ENCODE measurements at places on chromosomes 6 and 20. TPM values are rescaled to one million over a fixed set of nuclear protein-coding genes. Genes with fewer than 3 reads are reported as not detected.
A peak's percentile ranks its signal among the peaks of the same experiment; 100 is the strongest.

Gene RHAG
- total RNA-seq = not detected

DNA sequence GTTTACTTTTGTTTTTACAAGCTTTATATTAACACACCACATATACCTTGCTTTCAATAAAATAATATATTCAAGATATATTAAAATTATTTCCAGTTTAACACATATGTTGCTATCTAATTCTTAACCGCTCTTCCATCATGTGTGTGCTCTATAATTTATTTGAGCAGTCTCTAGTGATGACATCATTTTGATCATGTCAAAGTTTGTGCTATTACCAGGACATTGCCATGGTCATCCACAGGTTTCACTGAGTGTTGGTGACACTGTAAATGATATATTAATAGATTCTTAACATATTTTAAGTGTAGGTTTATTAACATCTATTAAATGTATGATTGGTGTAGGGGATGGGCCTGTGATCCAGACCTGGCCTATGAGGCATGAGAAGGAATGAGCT lies 17.1 kb upstream of the CST4 start:
- no peak for DNase-seq
- no peaks in the 10 kb centered on the region for H3K36me3 ChIP-seq
- no peak overlapping the region for H3K27ac ChIP-seq
- no peak overlapping the region for H3K4me3 ChIP-seq
- H3K4me1 ChIP-seq = no peaks in the 10 kb centered on the region
- peaks cover 41% of the 10 kb centered on the region for H3K27me3 ChIP-seq

Gene POPDC3
- 41.4 TPM for total RNA-seq

DNA sequence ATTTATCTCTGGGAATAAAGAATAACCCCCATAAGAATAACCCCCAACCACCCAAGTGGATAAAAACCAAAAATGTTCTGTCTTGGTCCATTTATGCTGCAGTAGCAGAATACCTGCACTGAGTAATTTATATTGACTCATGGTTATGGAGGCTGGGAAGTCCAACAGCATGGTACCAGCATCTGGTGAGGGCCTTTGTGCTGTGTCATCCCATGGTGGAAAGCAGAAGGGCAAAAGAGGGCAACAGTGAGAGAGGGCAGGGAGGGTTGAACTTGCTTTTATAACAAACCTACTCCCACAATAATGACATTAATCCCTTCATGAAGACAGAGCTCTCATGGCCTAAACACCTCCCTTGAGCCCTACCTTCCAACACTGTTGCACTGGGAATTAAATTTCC lies 133.7 kb downstream of the ERMARD start:
- H3K4me3 ChIP-seq = no peak overlapping the region
- H3K27ac ChIP-seq = no peak overlapping the region
- H3K27me3 ChIP-seq = peaks cover 41% of the 10 kb centered on the region
- H3K36me3 ChIP-seq = no peaks in the 10 kb centered on the region
- DNase-seq = no peak

DNA sequence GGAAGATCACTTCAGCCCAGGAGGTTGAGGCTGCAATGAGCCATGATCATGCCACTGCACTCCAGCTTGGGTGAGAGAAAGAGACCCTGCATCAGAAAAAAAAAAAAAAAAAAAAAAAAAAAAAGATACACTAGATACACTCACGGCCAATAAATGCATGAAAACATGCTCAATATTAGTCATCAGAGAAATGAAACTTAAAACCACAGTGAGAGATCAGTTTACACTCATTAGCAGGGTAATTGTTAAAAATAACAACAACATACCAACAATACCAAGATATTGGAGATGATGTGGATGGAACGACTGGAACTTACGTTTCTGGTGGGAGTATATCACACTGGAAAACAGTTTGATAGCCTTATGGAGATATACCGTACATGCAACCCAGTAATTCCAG lies 29.9 kb downstream of the HS3ST5 start:
- peak; percentile 25 for DNase-seq
- no peaks in the 10 kb centered on the region for H3K27me3 ChIP-seq
- H3K4me1 ChIP-seq = no peaks in the 10 kb centered on the region
- H3K27ac ChIP-seq = no peak overlapping the region

Gene TRIM15
- not detected for total RNA-seq

- H3K4me3 ChIP-seq = no peak overlapping the region
- no peaks in the 10 kb centered on the region for H3K36me3 ChIP-seq
- DNase-seq = peak; percentile 60
- no peak overlapping the region for H3K27ac ChIP-seq
- H3K27me3 ChIP-seq = peaks cover 39% of the 10 kb centered on the region
These were observed 8.4 kb upstream of the STK35 start for GRCh38 chr20:2093159-2093781.
